ENCODE measurements at places on chromosomes 13 and 19. TPM values are rescaled to one million over a fixed set of nuclear protein-coding genes. Genes with fewer than 3 reads are reported as not detected.
A peak's percentile ranks its signal among the peaks of the same experiment; 100 is the strongest.

The SYCN gene
- total RNA-seq, result not detected

- no peaks in the 10 kb centered on the region for H3K36me3 ChIP-seq
- no peak for DNase-seq
- H3K4me1 ChIP-seq, result no peaks in the 10 kb centered on the region
Measured at GRCh38 chr13:62829486-62829885, 1413.8 kb upstream of the PCDH20 start.

DNA sequence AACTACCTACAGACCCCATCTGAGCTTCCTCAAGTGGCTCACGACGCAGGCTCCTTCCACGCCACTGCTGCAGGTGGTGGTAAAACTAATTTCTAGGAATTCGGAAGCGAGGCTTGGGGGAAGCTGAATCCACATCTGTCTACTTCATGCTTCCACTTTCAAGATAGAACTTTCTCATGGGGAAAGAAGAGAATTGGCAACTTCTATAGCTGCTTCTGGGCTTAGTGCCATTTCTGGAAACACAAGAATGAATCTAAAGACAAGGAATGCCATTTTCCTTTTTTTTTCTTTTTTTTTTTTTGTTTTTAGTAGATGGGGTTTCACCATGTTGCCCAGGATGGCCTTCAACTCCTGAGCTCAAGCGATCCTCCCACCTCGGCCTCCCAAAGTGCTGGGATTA lies 2.8 kb upstream of the NLRP12 start:
- no peaks in the 10 kb centered on the region for H3K36me3 ChIP-seq
- no peak overlapping the region for H3K27ac ChIP-seq
- no peaks in the 10 kb centered on the region for H3K4me1 ChIP-seq
- no peak overlapping the region for H3K4me3 ChIP-seq
- no peaks in the 10 kb centered on the region for H3K27me3 ChIP-seq

DNA sequence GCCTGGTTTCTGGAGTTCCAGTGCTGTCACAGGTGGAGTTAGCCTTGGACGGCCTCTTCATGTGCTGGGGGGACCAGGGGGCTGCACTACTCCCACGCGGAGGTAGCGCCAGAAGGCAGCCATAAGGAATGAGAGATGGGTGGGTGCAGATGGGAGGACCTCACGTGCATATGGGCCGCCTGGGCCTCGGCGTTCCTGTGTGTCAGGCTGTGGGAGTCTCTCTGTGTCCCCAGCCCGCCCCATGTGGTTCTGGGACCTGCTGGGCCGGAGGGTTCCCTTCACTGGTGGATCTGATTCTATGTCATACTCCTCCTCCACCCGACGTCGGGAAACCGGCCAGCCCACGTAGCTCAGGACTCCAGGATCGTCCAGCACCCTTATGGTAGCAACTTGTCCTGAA lies 149.0 kb upstream of the SOX1 start:
- H3K4me3 ChIP-seq, result no peak overlapping the region
- no peak overlapping the region for H3K27ac ChIP-seq
- no peaks in the 10 kb centered on the region for H3K36me3 ChIP-seq
- H3K27me3 ChIP-seq, result no peaks in the 10 kb centered on the region

DNA sequence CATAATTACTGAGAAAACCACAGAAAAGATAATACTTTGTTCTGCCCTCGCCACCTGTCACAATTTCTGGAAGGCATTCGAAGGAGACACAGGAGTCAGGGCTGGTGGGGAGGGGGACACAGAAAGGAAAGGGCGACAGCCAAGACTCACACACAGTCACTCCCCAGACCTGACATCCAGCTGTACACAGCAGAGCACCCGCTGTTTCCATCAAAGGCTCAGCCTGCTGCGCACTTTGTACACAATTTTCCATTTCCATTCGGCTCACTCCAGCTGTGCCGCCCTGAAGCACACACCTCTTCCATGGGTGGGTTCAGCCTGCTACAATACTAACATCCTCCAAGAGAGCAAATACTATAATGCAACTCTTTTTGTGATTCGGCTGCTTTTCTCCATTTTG lies 38.0 kb downstream of the STK24 start:
- no peaks in the 10 kb centered on the region for H3K36me3 ChIP-seq
- peaks cover 24% of the 10 kb centered on the region for H3K4me1 ChIP-seq
- H3K27me3 ChIP-seq, result no peaks in the 10 kb centered on the region

DNA sequence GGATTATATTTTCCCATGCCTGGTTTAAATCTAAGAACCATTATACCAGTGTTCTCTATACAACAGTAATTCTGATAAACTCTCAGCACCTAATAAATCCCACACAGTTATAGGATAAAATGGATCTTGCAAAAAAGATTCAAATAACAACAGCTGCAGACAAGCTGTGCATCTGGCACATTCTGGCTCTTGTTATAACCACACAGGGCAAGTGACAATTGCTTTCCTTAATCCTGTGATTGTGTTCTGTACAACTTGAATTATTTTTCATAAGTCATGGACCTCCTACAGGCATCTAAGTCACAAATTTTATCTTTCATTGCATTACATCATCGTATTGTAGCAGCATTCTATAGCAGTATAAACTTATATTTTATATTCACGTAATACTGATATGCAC lies 948.3 kb downstream of the SLITRK1 start:
- H3K36me3 ChIP-seq, result no peaks in the 10 kb centered on the region
- no peaks in the 10 kb centered on the region for H3K27me3 ChIP-seq
- no peak overlapping the region for H3K4me3 ChIP-seq
- no peak overlapping the region for H3K27ac ChIP-seq

The C19orf85 gene
- not detected for total RNA-seq

GRCh38 chr19:48872884-48873475 lies 759 bp downstream of the PPP1R15A start:
- H3K4me1 ChIP-seq, result peaks cover 5% of the 10 kb centered on the region
- H3K27ac ChIP-seq, result peak overlapping the region; percentile 100
- H3K4me3 ChIP-seq, result peak overlapping the region; percentile 99
